Stimulated activated CD8-positive, alpha-beta memory T cell treated with anti-CD3 and anti-CD28 coated beads, Interleukin-2, amount 100 ng/mL, for 48 hours (primary cell): ENCODE measurements at places on chromosomes 3 and 15.

GRCh38 chr15:74261041-74261440, 24.9 kb downstream of the CCDC33 start:
- no peak for DNase-seq

GRCh38 chr3:13811614-13812013, 68.3 kb downstream of the WNT7A start:
- DNase-seq: no peak

- no peak for DNase-seq
These were observed 20.7 kb downstream of the POPDC2 start for GRCh38 chr3:119639494-119640350.

GRCh38 chr15:40618906-40619305, 24.9 kb downstream of the KNL1 start:
- no peak for DNase-seq

DNA sequence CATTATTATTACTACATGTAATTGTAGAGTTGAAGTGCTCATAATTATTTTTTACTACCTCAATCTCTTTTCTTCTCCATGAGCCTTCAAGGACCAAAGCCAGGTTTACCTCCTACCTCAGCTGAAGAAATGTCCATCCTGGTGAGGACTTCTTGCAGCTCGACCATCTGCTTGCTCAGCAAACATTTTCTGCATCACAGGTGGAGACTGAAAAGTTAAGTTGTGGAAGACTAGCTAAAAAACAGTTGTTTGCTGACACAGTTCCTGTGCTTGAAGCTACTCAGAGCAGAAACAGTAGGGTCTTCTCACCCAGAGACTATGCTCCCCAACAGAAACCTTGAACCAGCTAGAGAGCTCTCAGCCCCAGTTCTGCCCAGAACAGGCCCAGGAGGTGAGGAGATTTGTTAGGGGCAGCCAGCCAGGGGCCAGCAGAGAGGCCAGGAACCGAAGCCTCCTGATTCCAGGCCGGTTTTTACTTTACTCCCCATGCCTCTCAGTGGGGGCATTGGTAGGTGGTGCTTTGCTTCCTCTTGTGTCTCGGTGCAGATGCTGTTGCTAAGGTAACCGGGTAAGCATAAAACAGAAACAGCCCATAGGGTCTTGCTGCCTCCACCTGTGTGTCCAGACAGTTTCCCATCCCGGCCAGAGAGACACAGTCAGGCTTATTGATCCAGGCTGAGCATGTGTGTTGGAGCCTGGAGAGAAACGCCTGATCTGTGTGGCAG, 54.9 kb downstream of the CCNL1 start:
- DNase-seq: no peak

- no peak for DNase-seq
These were observed 63.9 kb downstream of the CHAC1 start for GRCh38 chr15:41017066-41017735.

DNA sequence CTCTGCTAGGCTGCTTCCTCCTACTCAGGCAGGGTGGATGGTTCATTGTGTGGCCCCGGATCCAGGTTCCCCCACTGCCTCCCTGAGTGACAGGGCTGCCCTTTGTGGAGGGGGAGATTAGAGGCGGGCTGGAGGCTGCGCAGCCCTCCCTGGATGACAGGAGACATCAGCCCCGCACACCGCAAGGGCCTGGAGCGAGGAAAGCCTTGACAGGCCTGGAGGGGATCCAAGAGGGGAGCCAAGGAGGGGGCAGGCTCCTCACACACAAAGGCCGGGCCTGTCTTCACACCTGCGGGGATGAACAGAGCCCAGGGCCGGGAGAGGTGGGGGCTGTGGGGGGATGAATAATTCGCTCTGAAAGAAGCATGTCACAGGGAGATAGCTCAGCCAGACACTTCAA, 72.9 kb downstream of the RPN1 start:
- DNase-seq: no peak

DNA sequence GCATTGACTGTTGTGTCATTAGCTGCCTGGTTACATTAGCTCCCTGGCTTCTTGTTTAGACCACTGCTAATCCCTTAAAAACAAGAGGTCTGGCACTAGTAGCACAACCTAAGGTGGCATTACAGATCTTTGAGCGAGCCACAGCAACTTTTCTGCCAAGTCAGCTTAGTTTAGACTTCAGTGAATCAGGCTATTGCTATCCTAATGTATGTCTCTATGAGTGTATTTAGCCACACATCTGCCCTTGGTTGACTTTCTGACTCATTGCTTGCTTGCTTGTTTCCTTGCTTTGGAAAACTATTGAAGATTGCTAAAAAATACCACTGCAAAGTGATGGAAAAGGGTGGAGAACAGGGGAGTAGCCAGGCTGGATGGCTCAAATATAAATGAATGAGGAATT, 50.2 kb downstream of the CHP1 start:
- no peak for DNase-seq

DNA sequence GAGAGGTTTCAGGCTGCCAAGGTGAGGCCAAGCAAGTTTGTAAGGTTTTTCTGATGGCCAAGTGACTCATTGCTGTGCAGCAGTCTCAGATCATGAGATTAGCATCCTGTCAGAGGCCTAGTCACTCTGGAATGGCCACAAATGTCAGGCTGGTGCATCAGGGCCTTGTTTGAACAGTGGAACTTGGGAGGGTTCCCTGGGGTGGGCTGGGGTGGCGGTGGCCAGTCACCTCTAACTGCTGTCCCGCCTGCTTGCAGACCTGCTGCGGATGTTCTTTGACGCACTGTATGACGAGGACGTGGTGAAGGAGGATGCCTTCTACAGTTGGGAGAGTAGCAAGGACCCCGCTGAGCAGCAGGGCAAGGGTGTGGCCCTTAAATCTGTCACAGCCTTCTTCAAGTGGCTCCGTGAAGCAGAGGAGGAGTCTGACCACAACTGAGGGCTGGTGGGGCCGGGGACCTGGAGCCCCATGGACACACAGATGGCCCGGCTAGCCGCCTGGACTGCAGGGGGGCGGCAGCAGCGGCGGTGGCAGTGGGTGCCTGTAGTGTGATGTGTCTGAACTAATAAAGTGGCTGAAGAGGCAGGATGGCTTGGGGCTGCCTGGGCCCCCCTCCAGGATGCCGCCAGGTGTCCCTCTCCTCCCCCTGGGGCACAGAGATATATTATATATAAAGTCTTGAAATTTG, 2.8 kb upstream of the FAM131A start:
- peak; percentile 35 for DNase-seq

GRCh38 chr3:150912501-150912900, 7.3 kb upstream of the MINDY4B start:
- DNase-seq: no peak

DNA sequence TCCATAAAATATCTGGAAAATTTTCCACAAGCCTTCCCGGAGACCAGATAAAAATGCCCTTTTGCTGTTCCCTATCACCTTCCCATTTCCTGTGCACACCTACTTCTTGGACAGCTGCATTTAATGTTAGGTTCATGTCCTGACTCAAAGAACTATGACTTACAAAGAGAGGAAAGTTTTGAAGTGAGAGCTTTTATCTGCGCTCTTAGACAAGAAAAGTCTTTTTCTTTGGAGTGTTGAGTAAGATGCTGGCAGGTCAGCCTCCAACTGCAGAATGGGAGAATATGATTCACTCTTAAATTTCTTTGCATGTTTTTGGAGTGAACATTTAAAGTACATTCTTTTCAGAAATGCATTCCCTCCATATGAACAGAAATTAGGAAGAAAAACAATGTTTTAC, 147.3 kb upstream of the DPH6 start:
- no peak for DNase-seq

DNA sequence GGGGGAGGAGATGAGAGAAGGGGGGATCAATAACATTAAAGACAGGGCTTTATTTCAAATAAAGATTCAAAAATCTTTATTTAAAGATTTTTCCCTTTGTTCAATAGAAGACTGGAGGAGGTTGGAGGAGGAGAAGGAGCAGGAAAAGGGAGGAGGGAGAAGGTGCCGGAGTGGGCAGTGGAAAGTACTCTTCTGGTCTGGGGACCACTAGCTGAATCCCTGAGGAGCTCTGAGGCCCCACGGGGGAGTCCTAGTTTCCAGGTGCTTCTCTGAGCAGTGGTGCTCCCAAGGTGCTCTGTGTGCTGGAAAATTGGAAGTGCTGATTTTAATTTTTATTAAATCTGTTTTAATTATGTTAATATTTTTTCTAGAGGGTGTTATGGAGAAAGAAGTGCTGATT, 19.4 kb upstream of the SEMA4B start:
- DNase-seq: no peak

DNA sequence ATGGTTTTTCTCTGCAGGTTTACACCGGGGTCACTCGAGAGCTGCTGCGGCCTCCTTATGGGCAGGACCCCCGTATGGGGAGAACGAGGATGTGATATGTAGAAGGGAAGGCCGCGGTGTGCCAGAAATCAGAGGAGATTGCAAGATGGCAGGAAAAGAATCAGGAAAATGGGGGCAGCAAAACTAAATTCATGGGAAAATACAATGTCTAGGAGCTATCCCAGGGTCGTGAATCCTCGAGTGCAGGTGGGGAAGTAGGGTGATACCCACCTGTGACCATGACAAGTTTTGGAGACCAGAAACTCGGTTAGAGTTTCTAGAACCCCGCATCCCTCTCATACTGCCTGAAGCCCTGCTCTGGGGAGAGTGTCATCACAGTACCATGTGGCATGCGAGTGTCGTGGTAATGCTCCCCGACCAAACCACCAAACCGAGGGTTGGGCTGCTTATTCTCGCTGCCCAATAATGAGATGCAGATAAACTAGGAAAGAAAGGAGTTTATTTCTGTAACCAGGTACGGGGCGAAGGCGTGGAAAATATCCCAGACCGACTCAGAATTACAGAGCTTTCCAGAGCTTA, 781 bp downstream of the TRNT1 start:
- DNase-seq: peak; percentile 14

- DNase-seq: no peak
These were observed 18.4 kb downstream of the RFT1 start for GRCh38 chr3:53111822-53112221.

DNA sequence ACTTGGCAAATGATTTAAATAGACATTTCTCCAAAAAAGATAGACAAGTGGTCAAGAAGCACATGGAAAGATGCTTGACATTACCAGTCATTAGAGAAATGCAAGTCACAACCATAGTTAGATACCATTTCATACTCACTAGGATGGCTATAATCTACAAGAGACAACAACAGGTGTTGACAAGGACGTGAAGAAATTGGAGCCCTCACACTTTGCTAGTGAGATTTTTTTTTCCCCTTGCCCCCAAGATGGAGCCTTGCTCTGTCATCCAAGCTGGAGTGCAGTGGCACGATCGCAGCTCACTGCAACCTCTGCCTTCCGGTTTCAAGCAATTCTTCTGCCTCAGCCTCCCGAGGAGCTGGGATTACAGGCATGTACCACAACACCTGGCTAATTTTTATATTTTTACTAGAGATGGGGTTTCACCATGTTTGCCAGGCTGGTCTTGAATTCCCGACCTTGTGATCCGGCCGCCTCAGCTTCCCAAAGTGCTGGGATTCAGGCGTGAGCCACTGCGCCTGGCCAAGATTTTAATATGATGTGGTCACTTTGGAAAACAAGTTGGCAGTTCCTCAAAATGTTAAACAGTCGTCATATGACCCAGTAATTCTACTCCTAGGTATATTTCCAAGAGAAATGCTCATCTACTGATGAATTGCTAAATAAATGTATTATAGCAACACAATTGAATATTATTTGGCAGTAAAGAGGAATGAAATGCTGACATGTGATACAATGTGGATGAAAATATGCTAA, 103.3 kb downstream of the ATG7 start:
- no peak for DNase-seq
